ENCODE measurements at places on chromosomes 2 and 18.

GRCh38 chr2:23457990-23458682, 73.2 kb downstream of the KLHL29 start:
- no peak for DNase-seq

GRCh38 chr2:29074411-29074810, at the start of gene PCARE:
Gene PCARE, minus strand, starts transcription at chr2:29074523. Its CDS starts 262 bp downstream, at chr2:29074261.
- no peak for DNase-seq

GRCh38 chr2:165776013-165776412, 18.0 kb downstream of the GALNT3 start:
- no peak for DNase-seq

DNA sequence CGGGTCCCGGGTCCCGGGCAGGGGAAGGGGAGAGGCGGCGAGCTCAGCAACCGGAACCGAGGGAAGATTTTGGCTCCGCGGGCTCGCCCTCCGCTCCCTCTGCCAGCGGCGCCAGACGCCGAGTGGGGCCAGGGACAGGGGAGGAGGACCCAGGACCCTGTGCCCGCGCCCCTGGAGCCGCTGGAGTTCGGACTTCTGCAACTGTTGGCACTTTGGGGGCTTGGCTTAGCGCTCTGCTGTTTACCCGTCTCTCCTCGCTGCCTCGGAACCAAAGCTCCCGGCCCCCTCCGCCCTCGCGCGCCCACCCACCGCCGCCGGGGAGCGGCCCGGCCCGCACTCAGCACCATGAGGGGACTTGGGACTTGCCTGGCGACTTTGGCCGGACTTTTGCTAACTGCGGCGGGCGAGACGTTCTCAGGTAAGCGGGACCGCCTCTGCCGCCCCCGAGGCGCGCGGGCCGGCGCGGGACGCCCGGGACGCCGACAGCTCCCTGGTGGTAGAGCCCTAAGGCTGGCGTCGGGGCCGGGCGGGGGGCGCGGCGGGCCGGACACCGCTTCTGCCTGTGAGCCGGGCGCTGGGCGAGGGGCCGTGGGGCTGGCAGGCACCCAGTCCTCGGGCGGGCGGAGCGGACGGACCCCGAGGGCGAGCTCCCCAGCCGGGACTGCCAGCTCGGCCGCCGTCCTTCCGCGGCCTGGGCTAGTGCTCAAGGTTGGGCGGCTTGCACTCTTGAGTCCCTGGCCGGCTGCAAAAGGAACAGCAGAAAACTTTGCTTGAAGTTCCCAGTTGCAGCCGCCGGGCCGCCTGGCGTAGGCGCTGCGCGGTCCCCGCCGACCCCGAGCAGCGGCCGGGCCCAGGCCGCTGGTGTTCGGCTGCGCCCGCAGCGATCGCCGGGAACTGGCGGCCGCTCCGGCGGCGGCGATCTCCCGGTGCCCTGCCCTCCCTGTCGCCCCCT, 634 bp downstream of the PTPRM start:
- no peak for DNase-seq

DNA sequence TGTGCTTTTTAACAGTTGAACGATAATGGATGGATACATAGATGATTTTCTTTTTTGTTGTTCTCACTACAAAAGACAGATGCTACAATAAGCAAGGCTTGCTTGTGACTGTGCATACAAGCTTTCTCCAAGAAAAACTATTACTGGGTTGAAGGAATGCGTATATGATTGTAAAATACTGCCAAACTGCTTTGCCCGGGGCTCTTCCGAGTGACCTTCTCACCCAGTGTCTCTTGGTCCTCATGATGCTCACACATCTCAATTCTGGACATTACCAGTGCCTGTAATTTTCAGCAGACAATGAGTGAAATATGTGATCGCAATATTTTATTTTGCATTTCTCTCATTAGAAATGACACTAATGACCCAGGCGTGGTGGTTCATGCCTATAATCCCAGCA, 35.9 kb downstream of the INPP5D start:
- no peak for DNase-seq

GRCh38 chr2:219178377-219179175, 501 bp downstream of the RETREG2 start:
- no peak for DNase-seq

- DNase-seq: no peak
These were observed 142.1 kb upstream of the ARL4C start for GRCh38 chr2:234638966-234639365.

All from stimulated activated CD8-positive, alpha-beta memory T cell treated with anti-CD3 and anti-CD28 coated beads, Interleukin-15, amount 100 ng/mL, for 4 hours (primary cell).